ENCODE measurements at places on chromosomes 6 and 20.

- DNase-seq, result peak; percentile 38
Measured at GRCh38 chr6:151018046-151018445, 152.5 kb downstream of the MTHFD1L start.

DNA sequence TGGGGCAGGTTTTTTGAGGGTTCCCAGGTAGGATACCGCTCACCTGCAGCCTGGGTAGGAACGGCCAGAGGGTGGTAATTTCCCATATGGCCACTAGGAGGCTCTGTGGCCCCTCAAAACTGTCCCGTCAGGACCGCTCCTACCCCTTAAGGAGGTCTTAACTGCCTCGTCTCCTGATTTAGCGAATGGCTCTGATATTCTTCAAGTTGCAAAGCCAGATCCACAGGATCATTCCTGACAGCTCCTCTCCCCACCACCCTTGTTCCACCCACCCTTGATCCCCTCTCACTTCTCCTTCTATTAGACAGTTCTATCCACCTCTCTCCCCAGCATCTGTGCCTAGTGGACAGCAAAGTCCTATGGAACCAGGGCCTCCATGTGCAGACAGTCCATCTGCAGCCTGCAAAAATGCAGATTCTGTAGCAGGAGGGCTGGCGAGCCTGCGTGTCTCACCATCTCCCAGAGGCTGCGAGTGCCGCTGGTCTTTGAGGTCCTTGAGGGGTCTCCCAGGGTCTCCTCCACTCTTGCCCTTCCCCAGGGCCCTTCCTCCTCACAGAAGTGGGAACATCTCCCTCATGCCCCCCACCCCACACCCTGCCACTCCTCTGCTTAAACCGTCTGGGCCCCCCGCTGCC, 34.3 kb upstream of the ZBP1 start:
- peak; percentile 55 for DNase-seq

DNA sequence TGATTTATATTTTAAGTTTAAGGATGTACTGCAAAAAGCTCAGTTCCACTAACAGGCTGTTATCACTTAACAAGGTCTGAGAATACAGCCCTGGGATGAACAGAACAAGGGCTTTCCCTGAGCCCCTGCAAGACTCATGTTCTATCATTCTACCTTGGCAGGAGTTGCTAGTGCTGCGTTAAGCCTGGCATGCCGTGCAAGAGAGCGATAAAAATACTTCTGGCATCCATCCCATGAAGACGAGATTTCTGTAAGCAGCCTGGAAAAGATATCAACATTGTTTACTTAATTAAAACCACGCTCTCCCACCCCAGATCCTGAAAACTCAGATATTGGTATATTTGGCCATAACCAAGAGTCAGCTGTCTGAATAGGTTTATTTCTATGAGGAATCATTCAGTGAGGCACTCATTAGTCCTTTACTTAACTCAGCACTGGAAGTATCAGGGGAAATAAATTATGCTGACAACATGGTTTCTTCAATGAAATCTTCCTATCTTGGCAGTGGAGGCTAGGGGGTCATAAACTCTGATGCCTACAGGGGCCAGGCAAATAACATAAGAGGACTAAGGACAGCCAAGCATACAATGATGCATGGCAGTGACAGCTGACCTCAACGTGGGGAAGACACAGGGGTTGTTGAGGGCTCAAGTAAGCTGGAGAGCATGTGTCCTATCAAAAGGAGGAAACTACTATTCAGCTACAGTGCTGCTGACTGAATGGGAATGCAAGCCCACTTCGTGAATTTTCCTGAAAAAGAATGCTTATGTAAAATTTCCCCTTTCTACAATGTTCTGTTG, 37.6 kb upstream of the LYRM2 start:
- DNase-seq, result peak; percentile 84

DNA sequence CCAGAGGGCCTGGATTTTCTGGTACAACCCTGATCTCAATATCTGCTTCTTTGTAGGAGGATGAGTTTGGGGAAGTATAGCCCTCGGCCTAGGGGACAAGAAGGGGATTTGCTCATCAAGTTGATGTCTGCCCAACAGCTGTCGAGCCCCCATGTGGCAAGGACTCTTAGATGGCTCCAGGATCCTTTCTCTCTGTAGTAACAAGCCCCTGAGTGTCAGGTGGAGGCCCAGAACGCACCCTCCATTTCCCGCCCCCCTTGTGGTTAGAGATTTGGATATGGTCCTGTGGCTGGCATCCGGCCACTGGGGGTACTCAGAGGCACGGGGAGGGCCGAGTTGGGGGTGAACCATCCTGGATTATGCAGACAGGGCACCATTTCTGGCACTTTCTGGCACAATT, 50.1 kb downstream of the CTCFL start:
- DNase-seq, result no peak

DNA sequence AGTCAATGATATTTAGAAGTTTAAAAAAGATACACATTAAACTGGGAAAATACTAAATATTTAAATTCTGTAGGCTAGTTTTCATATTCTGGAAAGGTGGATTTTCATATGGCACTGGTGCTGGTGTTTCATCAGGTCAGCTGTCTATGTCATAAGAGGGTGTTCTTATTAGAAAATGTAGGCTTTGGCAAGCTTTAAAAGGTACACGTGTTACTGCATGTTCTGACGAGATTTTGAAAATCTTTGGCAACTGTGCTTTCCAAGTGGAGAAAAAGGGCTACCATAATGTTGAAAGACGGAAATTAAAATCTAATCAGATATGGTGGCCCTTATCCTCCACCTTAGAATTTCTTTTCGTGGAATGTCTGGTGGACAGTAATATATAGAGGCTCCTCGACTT, 30.0 kb downstream of the SLC22A3 start:
- no peak for DNase-seq

DNA sequence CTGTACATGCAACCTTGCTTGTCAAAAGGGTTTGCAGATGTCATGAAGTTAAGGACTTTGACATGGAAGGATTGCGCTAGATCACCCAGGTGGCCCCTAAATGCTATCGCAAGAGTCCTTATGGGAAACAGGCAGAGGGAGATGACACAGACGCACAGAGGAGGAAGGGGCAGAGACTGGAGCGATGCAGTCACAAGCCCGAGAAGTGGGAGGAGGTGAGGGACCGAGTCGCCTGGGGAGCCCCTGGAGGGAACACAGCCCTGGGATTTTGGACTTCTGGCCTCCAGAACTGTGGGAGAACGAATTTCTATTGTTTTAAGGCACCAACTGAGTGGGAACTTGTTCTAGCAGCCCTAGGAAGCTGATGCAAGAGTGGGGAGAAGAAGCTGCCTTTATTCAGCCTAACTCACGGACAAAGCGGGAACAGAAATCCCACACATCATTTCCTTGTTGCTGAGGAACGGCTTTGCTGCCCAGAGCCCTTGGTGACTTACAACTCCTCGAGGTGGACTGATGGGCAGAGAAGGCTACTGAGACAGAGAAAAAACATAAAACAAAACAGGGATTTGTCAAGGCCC, 434.0 kb downstream of the PREX1 start:
- DNase-seq, result no peak

GRCh38 chr6:144335914-144336313, 50.8 kb downstream of the UTRN start:
- DNase-seq, result no peak

- DNase-seq, result no peak
Measured at GRCh38 chr20:1747953-1748577, 90.5 kb upstream of the SIRPG start.

GRCh38 chr6:82740072-82740471, 325.6 kb downstream of the UBE3D start:
- DNase-seq, result no peak

GRCh38 chr6:88380083-88380482, 213.9 kb upstream of the CNR1 start:
- DNase-seq, result peak; percentile 18

- no peak for DNase-seq
Measured at GRCh38 chr6:139115989-139116758, 18.7 kb upstream of the HECA start.

- DNase-seq, result no peak
Measured at GRCh38 chr20:2476742-2477615, 6.4 kb upstream of the SNRPB start.

DNA sequence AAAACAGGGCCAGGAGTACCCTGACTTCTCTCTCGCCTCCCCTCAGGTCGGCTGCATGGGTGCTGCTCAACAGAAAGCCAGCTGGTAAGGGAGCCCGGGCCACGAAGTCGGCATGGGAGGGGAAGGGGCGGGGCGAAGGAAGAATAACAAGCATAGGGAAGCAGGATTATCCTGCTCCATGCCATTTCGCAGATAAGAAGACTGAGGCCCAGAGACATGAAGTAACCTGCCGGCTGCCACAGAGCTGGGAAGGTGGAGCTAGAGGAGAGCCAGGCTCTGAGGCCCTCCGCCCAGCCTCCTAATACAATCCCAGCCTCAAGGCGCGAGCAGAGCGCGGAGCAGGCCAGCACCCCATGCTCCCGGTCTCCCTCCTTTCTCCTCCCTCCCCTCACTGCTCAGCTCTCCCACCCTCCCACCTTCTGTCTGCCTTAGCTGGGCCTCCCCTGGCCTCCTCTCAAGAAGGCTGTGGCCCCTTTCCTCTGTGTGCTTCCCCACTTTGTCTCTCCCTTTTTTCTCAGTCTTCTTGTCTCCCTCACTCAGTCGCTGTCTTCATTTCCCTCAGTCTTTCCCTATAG, 13.2 kb upstream of the HMGA1 start:
- DNase-seq, result no peak

DNA sequence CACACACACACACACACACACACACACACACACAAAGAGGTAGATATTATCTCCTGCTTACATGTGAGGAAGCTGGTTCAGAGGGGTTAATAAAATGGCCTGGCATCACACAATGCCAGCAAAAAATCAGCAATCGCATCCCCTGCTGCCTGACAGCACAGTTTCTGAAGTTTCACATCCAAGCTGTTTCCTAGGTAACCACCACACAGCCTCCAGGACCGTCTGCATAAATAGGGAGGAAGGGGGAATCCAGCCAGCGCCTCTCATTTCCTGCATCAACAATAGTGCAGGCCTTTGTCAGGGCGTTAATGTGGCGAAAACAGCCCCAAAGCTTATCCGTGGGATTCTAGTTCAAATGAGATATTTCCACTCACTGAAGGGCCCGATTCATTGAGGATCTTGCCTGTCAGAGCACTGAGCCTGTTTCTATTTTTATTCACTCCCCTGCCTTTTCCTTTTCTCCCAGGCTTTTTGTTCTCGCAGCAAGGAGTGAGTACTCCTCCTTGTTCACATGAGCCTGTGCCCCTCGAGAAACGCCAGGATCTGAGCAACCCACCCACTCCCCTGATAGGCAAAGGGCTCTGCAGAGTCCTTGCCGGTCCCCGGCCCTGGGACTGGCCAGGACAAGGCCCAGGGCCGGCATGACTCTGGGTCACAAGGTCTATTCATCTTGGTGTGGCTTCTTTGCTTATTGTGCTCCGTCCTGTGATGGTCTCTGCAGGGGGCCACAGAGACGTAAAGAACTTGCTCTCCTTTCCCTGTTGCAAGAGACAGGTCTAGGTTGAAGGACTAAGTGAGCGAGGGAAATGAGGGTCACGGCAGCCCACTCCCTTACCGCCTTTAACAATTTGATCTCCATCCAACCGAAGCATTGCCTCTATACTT, 32.7 kb downstream of the TUBB2B start:
- DNase-seq, result peak; percentile 46

DNA sequence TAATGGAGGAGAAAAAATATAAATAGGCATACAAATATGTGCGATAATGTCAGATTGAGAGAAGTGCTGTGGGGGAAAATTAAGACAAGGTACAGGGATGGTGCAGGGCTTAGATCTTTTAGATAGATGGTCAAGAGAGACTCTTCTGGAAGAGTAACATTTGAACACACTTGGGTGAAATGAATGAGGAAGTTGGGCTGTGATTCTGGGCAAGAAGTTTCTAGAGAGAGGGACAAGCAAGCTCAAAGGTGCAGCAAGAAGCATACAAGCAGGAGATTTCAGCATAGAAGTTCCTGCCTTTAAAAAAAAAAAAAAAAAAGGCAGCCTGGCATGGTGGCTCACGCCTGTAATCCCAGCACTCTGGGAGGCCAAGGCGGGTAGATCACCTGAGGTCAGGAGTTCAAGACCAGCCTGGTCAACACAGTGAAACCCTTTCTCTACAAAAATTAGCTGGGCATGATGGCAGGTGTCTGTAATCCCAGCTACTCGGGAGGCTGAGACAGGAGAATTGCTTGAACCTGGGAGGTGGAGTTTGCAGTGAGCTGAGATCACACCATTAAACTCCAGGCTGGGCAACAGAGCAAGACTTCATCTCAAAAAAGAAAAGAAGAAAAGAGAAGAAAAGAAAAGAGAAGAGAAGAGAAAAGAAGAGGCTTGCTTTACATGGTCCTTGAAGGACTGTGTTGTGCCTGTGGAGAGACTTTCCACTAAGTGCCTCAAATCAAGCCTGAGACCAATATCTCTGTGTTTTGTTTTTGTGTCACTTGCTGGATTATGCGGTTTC, 9.7 kb upstream of the CD83 start:
- no peak for DNase-seq

GRCh38 chr6:151784441-151785214, 22.9 kb upstream of the ESR1 start:
- DNase-seq, result no peak

DNA sequence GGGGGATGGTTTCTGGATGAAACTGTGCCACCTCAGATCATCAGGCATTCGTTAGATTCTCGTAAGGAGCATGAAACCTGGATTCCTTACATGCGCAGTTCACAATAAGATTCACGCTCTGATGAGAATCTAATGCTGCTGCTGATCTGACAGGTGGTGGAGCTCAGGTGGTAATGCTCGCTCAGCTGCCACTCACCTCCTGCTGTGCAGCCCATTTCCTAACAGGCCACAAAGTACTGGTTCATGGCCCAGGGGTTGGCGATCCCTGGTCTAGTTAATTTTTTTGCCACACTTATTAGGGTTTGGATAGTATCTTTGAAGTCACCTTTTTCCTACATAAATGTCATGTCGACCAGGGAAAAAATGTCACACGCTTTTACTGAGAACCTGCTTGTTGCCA, 96.8 kb upstream of the MLIP start:
- no peak for DNase-seq

All from IMR-90 (cell line).